Heart left ventricle (tissue), 16 donors: ENCODE measurements at places on chromosomes 1 and 21.
A peak's percentile ranks its signal among the peaks of the same experiment; 100 is the strongest.

GRCh38 chr1:17030206-17030605 lies 18.5 kb upstream of the ATP13A2 start:
- no peaks in the 10 kb centered on the region for H3K4me1 ChIP-seq
- H3K36me3 ChIP-seq = peaks cover 96% of the 10 kb centered on the region
- no peak for DNase-seq
- no peak overlapping the region for H3K27ac ChIP-seq
- no peak overlapping the region for H3K4me3 ChIP-seq
- H3K27me3 ChIP-seq = no peaks in the 10 kb centered on the region

GRCh38 chr1:203267912-203268311 lies 37.4 kb upstream of the BTG2 start:
- H3K27ac ChIP-seq = peak overlapping the region; percentile 88
- H3K4me1 ChIP-seq = peaks cover 16% of the 10 kb centered on the region
- no peaks in the 10 kb centered on the region for H3K27me3 ChIP-seq
- peak overlapping the region; percentile 58 for H3K4me3 ChIP-seq

DNA sequence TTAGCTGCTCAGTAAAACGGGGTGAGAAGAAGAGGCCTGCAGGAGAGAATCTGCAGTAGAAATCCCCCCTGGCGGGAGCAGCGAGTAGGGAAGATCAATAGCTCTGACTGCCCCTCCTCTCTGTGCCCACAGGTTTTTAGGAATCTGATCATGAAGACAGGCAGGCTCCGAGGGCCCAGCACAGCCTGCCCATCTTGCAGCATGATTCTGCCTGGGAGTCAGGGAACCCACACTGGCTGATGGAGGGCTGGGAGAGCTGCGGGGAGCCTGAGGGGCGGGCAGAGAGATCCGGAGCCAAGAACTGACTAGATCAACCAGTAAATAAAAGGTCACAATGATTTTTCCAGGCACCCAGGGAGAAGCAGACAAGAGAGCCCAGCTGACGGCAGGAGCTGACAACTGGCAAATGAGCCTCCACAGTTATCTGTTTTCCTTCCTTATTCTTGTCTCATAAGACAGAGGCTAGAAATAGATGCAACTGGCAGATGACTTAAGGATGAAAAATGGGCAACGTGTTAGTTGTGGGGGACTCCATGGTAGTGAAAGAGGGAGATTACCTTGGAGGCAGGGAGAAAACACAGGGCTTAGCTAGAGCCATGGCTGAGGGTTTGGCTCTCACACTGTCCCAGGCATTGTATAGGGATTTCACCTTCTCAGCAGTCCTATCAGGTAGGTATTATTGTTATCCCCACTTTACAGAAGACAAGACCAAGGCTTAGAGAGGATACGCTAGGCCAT lies 116.2 kb downstream of the PLXNA2 start:
- no peak overlapping the region for H3K4me3 ChIP-seq
- H3K27me3 ChIP-seq = no peaks in the 10 kb centered on the region
- H3K36me3 ChIP-seq = no peaks in the 10 kb centered on the region

GRCh38 chr1:154954541-154954940 lies 1.4 kb downstream of the PBXIP1 start:
- H3K4me3 ChIP-seq = peak overlapping the region; percentile 56
- peaks cover 32% of the 10 kb centered on the region for H3K36me3 ChIP-seq
- DNase-seq = no peak
- peaks cover 22% of the 10 kb centered on the region for H3K4me1 ChIP-seq
- H3K27ac ChIP-seq = no peak overlapping the region
- H3K27me3 ChIP-seq = no peaks in the 10 kb centered on the region

DNA sequence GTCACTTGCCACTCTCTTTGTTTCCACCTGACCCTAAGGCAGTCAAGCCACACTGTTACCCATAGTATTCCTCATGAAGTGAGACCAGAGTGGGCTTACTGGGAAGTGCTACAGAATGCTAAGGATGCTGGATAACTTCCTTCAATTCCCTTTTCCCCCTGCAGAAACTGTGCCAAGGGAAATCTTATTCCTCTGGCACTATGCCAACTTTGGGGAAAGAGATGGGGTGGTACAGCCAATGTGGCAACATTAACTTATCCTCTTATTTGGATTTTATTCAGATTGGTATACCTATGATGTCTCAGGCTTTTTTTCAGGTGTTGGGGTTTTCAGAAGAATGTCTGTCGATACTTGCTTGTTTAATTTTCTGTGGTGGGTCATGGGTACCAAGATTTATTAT lies 599.4 kb upstream of the PBX1 start:
- no peaks in the 10 kb centered on the region for H3K4me1 ChIP-seq
- H3K27ac ChIP-seq = no peak overlapping the region
- DNase-seq = no peak

- no peaks in the 10 kb centered on the region for H3K27me3 ChIP-seq
- peaks cover 13% of the 10 kb centered on the region for H3K36me3 ChIP-seq
- H3K4me3 ChIP-seq = no peak overlapping the region
- H3K4me1 ChIP-seq = peaks cover 90% of the 10 kb centered on the region
- DNase-seq = no peak
- peak overlapping the region; percentile 87 for H3K27ac ChIP-seq
Measured at GRCh38 chr1:27543284-27543683, 53.3 kb upstream of the WASF2 start.

GRCh38 chr1:112337028-112337531 lies 58.9 kb upstream of the CTTNBP2NL start:
- H3K27ac ChIP-seq = no peak overlapping the region
- no peaks in the 10 kb centered on the region for H3K36me3 ChIP-seq
- DNase-seq = peak; percentile 66
- H3K27me3 ChIP-seq = no peaks in the 10 kb centered on the region
- H3K4me1 ChIP-seq = peaks cover 2% of the 10 kb centered on the region

DNA sequence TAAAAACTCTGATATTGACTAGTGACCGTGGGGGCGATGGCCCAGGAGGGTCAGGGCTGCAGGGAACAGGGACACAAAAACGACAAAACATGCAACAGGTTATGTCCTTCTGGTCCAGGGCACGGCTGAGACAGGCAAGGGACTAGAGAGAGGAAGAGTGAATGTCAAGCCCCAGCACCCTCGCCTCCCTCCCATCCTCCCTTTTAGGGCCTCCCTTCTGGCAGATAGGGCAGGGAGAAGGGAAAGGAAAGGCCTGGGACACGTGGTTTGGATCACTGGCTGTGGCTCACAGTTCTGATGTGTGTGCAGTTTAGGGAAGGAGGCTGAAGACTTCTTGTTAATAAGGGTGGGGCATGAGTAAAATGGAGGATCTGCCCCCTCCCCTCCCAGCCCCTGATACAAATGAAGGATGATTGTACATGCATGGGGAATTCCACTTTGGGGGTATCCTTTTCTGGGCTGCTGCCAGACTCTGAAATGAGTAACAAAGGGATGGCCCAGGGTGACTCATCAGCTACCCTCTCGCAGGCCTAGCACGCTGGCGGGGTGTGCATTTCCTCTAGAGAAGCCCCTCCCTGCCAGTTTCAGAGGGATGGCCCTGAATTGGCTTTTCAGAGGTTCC lies 14.2 kb downstream of the CAPN2 start:
- no peak overlapping the region for H3K4me3 ChIP-seq
- peak; percentile 84 for DNase-seq
- peak overlapping the region; percentile 73 for H3K27ac ChIP-seq
- no peaks in the 10 kb centered on the region for H3K27me3 ChIP-seq
- H3K4me1 ChIP-seq = peaks cover 40% of the 10 kb centered on the region
- H3K36me3 ChIP-seq = no peaks in the 10 kb centered on the region

DNA sequence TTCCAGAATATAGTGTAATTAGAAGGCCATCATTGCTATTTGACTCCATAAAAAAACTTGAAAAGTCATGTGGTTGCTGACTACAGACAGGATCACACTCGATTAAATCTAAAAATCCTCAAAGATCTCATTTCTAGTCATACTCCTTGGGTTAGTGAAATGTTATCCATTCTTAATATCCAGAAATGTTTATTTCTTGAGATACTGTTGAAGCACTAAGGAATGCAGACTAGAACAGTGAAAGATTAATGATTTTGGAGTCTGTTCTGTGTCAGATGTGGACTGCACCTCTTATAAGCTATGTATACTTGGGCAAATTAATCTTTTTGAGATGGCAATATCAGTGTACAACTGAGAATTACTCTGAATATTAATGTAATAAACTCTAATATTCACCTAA lies 65.1 kb downstream of the ADSS2 start:
- no peaks in the 10 kb centered on the region for H3K27me3 ChIP-seq
- DNase-seq = no peak

GRCh38 chr1:79193211-79194079 lies 186.9 kb upstream of the ADGRL4 start:
- no peak overlapping the region for H3K4me3 ChIP-seq
- no peaks in the 10 kb centered on the region for H3K4me1 ChIP-seq
- no peak overlapping the region for H3K27ac ChIP-seq
- DNase-seq = no peak

- H3K27me3 ChIP-seq = no peaks in the 10 kb centered on the region
- no peak for DNase-seq
- H3K27ac ChIP-seq = peak overlapping the region; percentile 42
- H3K4me3 ChIP-seq = no peak overlapping the region
- no peaks in the 10 kb centered on the region for H3K36me3 ChIP-seq
Measured at GRCh38 chr1:9075022-9075421, 5.6 kb upstream of the SLC2A5 start.

- no peak overlapping the region for H3K27ac ChIP-seq
- no peaks in the 10 kb centered on the region for H3K27me3 ChIP-seq
- H3K4me3 ChIP-seq = no peak overlapping the region
- no peaks in the 10 kb centered on the region for H3K4me1 ChIP-seq
Measured at GRCh38 chr1:197041486-197042353, 25.3 kb downstream of the F13B start.

- no peaks in the 10 kb centered on the region for H3K27me3 ChIP-seq
- no peak for DNase-seq
- peaks cover 63% of the 10 kb centered on the region for H3K4me1 ChIP-seq
Measured at GRCh38 chr1:51515312-51515960, 3.6 kb downstream of the EPS15 start.

GRCh38 chr1:57882072-57882471 lies 458.2 kb upstream of the DAB1 start:
- no peak overlapping the region for H3K27ac ChIP-seq
- no peak for DNase-seq
- H3K4me3 ChIP-seq = no peak overlapping the region

- DNase-seq = peak; percentile 24
- no peak overlapping the region for H3K27ac ChIP-seq
- peaks cover 11% of the 10 kb centered on the region for H3K36me3 ChIP-seq
- H3K4me1 ChIP-seq = no peaks in the 10 kb centered on the region
Measured at GRCh38 chr1:147641695-147642592, 28.4 kb downstream of the ACP6 start.

- H3K4me1 ChIP-seq = no peaks in the 10 kb centered on the region
- no peak overlapping the region for H3K27ac ChIP-seq
- DNase-seq = no peak
- no peak overlapping the region for H3K4me3 ChIP-seq
- H3K27me3 ChIP-seq = no peaks in the 10 kb centered on the region
Measured at GRCh38 chr1:246355411-246356230, 151.5 kb downstream of the SMYD3 start.

DNA sequence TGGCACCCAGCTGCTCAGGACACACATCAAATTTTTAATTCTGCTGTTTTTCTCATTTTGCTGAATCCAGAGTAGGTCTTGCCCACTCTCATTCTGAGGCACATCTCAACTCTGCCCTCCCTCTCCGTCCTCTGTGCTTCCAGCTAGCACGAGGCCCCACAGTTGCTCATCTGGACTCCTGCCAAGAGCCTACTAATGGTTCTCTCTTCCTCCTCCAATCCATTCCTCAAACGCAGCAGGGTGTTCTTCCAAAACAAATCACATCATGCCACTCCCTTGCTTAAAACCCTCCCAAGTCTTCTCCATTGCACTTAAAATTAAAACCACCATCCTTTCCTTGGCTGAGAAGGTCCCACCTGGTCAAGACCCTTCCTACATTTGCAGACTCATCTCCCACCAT lies 49.8 kb upstream of the SCAF4 start:
- H3K4me3 ChIP-seq = no peak overlapping the region
- DNase-seq = peak; percentile 58
- H3K27me3 ChIP-seq = no peaks in the 10 kb centered on the region
- H3K36me3 ChIP-seq = no peaks in the 10 kb centered on the region
- no peaks in the 10 kb centered on the region for H3K4me1 ChIP-seq

DNA sequence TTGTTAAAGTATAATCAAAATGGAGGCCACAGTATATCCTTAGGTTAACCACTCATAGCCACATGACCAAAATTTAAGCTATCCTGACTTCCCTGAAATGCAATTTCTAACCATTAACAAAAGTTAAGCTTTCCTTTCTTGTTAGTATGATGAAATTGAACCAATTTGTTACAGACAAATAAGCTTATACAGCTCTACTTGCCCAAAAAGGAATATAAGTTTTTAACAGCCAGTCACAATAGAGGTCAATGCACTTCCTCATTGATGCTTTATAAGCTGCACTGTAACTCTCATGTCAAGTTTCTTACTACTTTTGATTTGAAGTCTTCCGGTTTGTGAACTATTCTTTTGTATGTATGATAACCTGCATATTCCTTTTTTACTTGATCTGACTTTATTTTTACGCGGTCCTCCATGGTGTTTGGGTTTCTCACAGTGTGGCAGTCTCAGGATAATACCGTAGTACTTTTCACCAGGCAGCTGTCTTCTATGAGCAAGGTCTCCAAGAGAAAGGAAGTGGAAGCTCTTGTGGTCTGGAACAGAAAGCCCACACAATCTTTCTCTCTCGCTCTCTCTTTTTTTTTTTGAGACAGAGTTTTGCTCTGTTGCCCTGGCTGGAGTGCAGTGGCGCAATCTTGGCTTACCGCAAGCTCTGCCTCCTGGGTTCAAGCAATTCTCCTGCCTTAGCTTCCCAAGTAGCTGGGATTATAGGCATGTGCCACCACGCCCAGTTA lies 331.6 kb downstream of the SRGAP2C start:
- H3K36me3 ChIP-seq = no peaks in the 10 kb centered on the region
- no peak overlapping the region for H3K27ac ChIP-seq
- no peak overlapping the region for H3K4me3 ChIP-seq
- DNase-seq = peak; percentile 6

- H3K4me3 ChIP-seq = no peak overlapping the region
- no peaks in the 10 kb centered on the region for H3K27me3 ChIP-seq
- no peak overlapping the region for H3K27ac ChIP-seq
- DNase-seq = no peak
- peaks cover 11% of the 10 kb centered on the region for H3K4me1 ChIP-seq
Measured at GRCh38 chr1:230326971-230327891, 98.9 kb downstream of the PGBD5 start.

GRCh38 chr1:158295791-158296190 lies 6.1 kb downstream of the CD1C start:
- no peaks in the 10 kb centered on the region for H3K27me3 ChIP-seq
- no peak overlapping the region for H3K4me3 ChIP-seq
- no peak overlapping the region for H3K27ac ChIP-seq
- no peaks in the 10 kb centered on the region for H3K4me1 ChIP-seq
- H3K36me3 ChIP-seq = no peaks in the 10 kb centered on the region

DNA sequence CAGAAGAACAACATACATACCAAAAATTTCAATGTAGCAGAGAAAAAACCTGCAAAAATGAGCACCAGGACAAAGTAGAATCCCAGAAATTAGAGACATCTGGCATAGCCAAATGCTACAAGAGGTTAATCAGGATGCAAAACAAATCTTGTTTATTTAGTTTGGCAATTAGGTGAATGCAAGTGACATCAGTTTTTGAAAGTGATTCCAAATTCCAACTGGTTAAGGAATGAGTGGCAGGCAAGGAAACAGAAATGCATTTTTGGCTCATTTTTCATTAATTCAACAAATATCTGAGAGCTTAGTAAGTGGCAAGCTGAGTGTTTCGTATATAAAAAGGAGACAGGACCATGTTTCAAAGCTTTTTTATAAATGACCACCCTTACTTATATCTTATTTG lies 21.3 kb downstream of the SCAF4 start:
- no peak for DNase-seq
- H3K27ac ChIP-seq = no peak overlapping the region
- peaks cover 11% of the 10 kb centered on the region for H3K4me1 ChIP-seq
- no peaks in the 10 kb centered on the region for H3K27me3 ChIP-seq
- H3K4me3 ChIP-seq = no peak overlapping the region
